Osteocyte (in vitro differentiated cells): ENCODE measurements at places on chromosomes 3 and 15.

DNA sequence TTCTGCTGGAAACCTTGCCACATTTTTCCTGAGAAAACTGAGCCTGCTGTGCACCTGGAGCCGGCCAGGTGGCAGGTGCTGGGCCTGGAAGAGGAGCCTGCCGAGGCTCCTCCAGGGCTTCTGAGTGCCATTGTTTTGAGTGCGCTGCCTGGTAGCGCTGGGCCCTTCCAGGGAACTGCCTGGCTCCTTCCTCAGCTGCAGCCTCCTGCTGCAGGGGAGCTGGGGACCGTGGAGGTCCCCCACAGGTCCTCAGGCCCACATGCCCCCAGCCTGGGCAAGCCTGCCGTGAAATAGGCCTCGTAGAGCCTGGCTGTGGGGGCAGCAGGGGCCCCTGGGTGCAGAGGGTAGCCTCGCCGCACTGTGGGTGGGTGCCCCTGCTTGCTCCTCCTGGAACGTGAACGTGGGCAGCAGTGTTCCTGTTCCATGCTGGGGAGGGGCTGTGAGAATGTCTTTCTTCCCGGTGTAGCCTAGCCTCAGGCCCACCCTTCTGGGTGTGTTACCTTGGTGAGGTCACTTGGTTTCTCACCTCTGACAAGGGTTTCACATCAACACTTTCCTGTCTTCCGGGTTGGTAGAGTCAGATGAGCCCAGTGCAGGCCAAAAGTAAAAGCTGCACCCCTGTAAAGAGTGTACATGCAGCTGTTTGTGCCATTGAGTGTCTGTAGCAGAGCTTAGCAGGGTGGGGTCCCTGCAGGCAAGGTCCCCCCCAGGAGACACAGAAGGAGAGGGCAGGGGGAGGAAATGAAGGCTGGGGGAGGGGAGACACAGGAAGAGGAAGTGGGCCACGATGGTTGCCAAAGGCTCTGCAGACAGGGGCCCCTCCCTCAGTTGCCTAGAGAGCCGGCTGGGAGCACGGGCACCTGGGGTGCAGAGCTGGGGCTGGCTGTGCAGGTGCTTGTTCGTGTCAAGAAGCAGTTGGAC lies 34.5 kb downstream of the KLF13 start:
- no peak for DNase-seq

DNA sequence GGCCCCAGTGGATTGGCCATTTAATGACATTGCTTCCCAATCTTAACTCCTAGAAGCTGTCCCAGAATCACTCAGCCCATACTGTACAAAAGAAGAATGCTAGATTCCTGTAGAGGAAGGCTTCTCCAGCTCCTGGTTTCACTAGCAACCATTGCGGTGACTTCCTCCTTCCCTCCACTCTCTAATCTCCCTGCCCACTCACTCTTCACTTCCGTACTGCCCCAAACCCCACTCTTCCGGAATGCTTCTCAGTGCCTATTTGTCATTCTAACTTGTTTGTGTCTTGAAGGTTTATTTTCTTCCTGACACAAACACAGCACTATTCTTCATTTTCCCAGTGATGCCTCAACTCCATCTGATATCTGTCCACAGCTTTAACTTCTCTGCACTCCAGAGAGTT lies 97.1 kb upstream of the SPATA16 start:
- DNase-seq = no peak

DNA sequence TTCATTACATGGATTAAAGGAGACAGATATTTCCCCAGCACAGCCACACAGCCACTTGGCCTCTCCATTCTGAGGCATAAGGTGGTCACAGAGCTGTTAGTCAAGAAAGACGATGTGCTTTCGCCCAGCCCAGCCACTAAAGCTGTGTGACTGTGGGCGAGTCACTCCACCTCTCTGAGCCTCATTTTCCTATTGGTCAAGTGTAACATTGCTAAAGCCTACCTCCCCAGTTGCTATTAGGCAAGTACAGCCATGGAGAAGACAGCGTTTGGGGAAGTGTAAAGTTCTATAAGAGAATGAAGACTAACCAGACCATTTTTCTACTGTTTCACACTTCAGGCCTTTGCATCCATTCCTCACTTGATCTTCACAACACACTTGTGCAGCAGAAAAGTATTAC lies 24.1 kb downstream of the TMEM40 start:
- no peak for DNase-seq

- DNase-seq = no peak
Measured at GRCh38 chr15:88794001-88794400, 9.2 kb upstream of the ACAN start.

DNA sequence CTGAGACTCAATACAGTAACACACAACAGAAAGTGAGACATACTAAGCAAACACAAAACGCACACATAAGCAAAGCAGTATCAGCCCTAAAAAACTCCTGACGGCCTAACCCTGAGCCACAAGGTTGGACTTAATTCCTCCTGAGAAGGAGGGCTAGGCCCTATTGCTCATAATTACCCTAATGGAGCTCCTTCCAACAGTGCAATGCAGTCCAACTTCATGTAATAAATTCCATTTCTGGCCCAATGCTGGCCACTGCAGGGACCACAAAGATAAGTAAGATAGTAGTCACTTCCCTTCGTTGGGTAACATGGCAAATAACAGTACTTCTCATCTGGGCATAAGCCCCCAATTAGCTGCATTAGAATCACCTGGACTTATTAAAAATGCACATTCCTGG lies 4.2 kb downstream of the VPS39 start:
- no peak for DNase-seq

DNA sequence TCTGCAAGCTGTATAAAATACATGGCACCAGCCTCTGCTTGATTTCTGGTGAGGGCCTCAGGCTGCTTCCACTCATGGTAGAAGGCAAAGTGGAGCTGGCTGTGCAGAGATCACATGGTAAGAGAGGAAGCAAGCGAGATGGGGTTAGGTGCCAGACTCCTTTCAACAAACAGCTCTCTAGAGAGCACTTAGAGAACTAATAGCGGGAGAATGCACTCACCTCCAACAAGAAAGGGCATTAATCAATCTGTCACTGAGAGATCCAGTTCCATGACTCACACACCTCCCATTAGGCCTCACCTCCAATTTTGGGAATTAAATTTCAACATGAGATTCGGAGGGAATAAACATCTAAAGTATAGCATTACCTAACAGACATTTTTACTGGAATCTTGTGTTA lies 644.1 kb upstream of the ARRDC4 start:
- DNase-seq = no peak

DNA sequence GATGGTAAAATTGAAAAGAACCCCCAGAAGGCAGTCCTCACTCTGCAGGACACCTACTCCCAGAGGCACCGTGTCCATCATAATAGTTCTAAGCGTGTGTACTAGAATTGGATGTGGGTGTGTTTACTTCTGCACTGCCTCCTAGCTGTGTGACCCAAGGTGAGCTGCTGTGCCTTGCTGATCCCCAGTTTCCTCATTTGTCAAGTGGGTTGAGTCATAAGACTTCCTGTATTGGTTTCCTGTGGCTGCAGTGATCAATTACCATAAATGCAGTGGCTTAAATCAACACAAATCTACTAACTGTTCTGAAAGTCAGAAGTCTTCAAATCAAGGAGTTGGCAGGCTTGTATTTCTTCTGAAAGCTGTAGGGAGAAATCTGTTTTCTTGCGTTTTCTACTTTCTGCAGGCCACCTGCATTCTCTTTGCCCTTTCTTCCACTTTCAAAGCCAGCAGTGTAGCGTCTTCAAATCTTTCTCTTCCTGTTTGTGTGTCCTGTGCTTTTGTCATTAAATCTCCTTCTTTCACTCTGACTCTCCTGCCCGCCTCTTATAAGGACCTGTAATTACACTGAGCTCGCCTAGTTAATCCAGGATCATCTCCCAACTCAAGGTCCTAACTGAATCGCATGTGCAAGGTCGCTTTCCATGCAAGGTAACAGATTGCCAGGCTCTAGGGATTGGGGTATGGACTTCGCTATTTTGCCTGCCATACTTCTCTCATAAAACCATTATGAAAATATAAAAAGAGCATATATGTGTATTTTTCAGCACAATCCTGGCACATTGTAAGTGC lies 59.0 kb downstream of the RORA start:
- DNase-seq = no peak

DNA sequence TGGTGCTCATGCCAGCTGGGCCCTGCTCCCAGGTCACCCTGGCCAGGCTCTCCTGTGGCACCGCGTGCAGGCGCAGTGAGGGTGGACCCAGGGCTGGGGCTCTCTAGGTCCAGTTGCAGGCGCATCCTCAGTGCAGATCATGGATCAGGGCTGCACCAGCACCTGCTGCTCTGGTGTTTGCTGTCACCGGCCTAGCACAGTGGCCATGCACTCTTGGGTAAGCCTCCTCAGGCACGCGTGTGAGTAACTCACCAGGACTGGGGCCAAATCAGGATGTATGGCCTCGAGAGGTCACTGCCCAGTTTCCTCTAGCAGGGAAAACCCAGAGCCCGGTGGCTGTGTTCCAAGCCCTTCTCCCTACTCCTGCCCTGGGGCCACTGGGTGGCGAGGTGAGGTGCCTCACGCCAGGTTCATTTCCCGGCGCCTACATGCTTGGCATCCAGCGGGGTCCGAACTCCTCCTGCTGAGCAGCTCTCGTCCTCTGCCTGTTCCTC lies 45.5 kb upstream of the SLC41A3 start:
- peak; percentile 80 for DNase-seq

DNA sequence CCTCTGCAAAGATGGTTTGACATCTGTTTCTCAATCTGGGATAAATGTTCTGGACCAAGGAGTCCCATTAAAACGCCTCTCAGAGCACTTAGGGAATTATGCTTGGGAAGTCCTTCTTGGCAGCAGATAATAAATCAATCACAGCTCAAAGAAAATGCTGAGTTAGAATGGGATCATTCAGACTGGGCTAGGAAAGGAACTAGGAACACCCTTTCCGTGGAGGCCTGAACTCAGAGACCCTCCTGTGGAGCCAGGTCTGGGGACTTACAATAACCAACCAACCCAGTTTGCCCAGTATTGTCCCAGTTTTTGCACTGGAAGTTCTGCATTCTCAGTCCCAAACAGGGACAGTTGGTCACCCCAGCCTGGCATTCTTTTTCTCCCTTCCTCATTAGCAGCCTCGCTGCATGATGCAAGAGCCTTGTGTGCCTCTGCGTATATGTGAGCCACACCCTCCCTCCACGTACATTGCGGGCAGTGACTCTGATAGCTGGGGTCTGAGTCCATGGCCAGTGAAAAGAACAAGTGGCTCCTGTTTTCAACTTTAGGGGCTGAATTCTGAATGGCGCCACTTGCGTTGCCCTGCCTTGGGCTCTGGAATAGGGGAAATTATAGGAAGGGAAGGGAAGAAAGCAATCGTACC lies 88.7 kb downstream of the SEMA5B start:
- DNase-seq = no peak

- DNase-seq = peak; percentile 51
Measured at GRCh38 chr3:126136428-126137220, 43.8 kb downstream of the ALDH1L1 start.

DNA sequence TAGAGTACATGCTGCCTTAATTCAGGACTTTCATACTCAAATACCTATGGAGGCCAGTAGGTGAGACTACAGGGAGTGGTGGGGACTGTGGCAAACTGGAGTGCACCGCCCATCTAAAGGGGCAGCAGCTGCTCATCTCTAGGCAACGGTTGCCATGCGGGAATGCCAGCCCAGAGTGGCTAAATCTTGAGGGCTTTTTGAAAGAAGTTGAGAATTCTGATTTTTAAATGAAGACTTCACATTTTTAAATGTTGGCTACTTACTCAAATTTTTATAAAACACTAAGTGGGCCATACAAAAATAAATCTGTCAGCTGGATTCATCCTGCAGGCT lies 90.8 kb upstream of the PRR23E start:
- DNase-seq = no peak

DNA sequence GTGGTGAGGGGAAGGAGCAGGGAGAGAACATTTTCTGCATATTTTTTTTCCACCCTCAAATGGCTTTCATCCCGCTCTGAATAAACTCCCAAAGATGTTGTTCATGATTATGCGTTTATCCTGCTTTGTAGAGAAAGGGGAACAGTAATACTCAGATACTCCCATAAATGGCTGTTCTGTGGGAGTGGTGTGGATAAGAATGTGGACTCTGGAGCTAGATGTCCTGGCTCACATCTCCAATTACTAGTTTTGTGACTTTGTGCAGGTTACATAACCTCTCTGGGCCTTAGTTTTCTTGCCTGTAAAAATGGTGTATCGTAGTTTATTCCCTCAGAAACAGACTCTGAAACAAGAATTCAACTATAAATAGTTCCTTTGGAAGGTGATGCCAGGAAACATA lies 395.4 kb upstream of the SUCLG2 start:
- DNase-seq = no peak

DNA sequence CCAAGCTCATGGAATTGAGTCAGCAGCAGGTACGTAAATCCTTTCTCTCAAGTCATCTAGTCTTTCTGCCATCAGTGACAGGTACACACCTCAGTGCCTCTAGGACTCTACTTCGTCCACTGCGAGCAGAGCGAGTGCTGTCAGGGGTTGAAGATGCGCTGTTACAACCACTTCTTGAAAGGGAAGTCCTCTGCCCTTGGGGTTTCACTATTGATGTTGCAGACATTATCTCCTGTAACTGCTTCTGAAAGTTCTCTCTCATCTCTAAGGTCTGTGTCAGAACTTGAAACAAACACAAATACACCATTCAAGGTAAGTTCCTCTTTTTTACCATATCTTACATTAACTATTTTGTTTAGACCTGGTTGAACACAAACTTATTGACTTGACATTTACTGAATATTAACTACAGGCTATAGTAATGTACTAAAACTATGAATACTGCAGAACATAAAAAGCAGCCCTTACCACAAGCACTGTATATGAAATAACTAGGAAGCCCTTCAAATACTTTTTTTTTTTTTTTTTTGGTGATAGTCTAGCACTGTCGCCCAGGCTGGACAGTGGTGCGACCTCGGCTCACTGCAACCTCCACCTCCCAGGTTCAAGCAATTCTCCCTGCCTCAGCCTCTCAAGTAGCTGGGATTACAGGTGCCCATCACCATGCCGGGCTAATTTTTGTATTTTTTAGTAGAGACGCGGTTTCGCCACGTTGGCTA lies 41.5 kb downstream of the TOPBP1 start:
- DNase-seq = no peak

DNA sequence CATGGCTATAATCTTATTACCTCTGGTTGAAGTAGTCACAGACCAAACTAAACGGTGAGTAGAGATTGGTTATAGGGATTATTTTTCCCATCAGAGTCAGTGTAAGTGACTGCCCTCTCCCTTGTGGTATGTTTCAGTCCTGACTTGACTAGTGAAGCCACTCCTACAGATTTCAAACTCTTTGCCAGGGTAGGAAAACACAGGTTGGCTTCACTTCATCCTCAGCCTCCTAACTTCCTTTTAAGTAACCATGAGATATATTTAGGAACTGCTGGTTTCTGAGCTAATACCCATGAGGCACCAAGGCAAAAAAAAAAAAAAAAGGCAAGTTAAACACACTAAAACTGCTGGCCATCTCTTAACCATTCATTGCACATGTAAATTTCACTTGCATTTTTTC lies 349.2 kb upstream of the MCTP2 start:
- no peak for DNase-seq
